Cerebellum (tissue), 4 donors: ENCODE measurements at places on chromosomes 3 and 15. TPM values are rescaled to one million over a fixed set of nuclear protein-coding genes. Genes with fewer than 3 reads are reported as not detected.

DNA sequence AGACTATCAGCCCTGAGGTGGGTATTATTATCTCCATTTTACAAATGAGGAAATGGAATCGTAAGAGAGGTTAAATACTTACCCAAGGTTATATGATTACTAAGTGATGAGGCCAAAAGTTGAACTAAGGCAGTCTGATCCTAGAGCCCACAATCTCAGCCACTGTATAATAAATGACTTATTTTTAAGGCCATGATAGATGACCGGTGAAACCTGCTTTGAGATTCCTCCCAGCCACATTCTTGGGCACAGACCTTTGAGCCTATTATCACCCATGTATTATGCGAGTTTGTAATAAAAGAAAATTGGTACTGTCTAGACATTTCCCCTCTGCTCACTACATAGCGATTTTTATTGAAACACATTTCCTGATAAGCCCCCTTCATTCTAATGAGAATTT lies 37.4 kb downstream of the POLQ start:
- DNase-seq: no peak

Gene CHDH
- 4.5 TPM for total RNA-seq

- no peak for DNase-seq
Measured at GRCh38 chr15:96359616-96360521, 29.4 kb downstream of the NR2F2 start.

GRCh38 chr15:40343512-40343911 lies 2.8 kb upstream of the CCDC9B start:
- DNase-seq: no peak

- DNase-seq: no peak
Measured at GRCh38 chr15:81685237-81685636, 311.2 kb upstream of the TMC3 start.

Gene SEC22C
- total RNA-seq: 50.9 TPM

Gene C3orf22
- total RNA-seq: 0.18 TPM

Gene DAZL
- 0.09 TPM for total RNA-seq

DNA sequence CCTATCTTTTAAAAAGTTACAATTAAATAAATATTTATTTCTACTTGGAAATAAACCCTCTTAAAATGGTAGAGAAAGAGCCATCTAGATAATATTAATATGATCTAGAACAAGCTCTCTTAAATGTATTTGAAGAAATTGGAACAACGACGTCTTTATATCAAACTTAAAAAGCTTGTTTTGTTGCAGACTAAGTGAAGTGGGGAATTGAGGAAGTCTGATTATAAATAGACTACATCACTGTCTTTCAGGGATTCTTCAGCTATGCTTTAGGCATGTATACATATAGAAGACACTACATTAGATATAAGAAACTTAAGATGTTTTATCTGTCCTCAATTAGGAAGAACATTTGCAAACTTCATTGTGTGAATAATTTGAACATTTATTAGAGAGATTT lies 1.8 kb downstream of the BCHE start:
- no peak for DNase-seq

- no peak for DNase-seq
Measured at GRCh38 chr3:28850186-28850585, 430.7 kb upstream of the RBMS3 start.

Gene PLSCR2
- not detected for total RNA-seq

Gene SERPINI2
- 10.1 TPM for total RNA-seq
